Stimulated activated CD8-positive, alpha-beta memory T cell treated with anti-CD3 and anti-CD28 coated beads, Interleukin-7, amount 100 ng/mL, for 1 hour (primary cell): ENCODE measurements at places on chromosomes 4 and X.

DNA sequence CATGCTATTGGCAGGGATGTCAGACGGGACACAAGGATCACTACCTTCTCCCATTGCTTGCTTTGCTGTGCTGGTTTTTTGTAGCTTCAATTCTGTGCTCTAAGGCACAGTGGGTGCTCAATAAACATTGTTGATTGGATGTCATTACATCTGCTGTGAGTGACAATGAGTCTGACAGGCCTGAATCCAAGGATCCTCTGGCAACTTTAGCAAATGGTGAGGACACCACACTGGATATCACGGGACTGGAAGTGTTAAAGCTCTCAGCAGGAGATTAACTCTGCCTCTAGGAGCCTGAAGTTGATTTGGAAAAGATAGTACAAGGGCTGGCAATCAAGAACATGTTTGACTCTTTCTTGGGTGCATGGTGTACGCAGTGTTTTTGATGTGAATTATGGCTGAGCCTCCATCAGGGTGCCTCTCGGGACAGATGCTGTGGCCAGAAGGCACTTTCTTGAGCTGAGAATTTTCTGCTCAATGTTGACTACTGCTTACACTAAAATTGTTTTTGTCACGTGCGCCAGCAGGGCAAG, 217.9 kb downstream of the ARAP2 start:
- no peak for DNase-seq

DNA sequence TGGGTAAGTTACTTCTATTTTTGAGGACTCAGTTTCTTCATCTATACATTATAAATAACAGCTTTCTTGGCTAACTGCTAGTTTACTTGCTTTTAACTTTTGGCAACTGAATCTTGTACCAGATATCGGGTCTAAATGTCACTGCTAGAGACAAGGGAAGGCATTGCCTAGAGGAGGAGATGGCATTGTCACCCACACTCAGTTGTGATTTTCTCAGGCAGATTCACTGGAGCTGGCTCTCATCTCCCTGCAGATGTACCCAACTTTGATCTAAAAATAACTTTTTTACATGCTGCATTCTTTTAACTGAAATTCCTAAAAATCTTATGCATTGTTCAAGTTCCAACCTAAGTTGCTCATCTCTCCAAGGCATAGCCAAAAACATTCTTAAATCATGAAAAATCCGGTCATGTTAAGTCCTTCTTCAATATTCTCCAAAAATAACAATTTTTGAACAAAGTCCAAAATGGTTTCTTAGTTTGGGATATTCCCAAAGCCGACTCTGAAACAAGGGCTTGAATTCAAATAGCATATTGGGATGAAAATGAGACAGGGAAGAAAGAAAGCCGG, 469.0 kb upstream of the BOD1L1 start:
- no peak for DNase-seq

GRCh38 chr4:147830987-147831386, 99.1 kb downstream of the ARHGAP10 start:
- no peak for DNase-seq

- DNase-seq = no peak
Measured at GRCh38 chrX:154018518-154019060, 1.1 kb downstream of the IRAK1 start.

- no peak for DNase-seq
Measured at GRCh38 chrX:84047339-84047738, 140.7 kb downstream of the RPS6KA6 start.

- no peak for DNase-seq
Measured at GRCh38 chr4:140242357-140243277, 88.6 kb upstream of the MAML3 start.

DNA sequence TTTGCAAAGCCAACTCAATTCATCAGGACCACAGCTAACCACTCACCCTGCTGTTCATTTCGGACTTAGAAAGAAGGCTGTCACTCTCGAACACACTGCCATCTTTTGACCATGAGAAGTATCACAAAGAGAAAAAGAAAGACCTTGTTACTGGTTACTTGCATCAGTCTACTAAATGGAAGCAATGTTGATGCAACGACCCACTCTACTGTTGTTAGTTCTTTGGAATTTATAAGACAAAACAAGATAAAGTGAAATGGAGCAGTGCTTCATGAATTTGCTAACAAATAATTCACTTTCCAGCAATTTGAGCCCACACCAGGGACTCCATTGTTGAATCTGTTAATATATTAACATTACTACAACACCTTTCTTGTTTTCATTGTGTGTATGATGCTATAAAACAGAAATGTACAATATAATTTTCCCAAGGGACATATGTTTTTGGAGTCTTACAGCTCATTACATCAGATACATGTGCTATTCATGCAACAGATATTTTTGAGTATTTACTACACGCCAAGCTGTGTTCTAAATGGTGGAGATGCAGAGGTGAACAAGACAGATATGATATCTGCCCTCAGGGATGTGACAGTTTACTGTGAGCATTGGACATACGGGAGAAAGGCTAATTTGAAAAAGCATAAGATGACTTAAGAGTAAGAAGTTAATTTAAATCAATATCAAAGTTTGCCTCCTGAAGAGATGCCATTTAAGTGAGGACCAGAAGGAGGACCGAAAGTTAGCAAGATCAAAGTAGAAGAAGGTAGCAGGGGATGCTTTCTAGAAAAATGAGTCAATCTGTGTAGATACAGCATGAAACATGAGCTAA, 87.2 kb downstream of the AREG start:
- no peak for DNase-seq

DNA sequence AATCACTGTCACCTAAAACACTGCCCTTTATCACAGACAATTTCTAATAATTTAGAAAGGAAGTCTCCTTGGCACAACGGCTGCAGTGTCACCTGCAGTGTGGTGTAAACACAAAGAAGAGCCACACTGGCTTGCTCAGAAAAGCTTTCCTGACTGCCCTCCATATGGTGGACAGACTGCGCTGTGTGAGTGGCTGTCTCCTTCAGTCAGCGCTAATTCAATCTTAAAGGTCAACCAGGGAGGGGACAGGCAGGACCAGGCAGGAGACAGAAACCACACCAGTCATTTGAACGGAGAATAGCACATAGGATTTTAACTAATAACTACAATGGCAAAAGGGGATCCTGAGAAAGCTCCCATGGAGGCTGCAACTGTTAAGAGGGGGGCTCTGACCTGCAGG, 132.1 kb downstream of the NSUN7 start:
- no peak for DNase-seq

- no peak for DNase-seq
Measured at GRCh38 chrX:148611993-148612392, 111.6 kb downstream of the AFF2 start.

DNA sequence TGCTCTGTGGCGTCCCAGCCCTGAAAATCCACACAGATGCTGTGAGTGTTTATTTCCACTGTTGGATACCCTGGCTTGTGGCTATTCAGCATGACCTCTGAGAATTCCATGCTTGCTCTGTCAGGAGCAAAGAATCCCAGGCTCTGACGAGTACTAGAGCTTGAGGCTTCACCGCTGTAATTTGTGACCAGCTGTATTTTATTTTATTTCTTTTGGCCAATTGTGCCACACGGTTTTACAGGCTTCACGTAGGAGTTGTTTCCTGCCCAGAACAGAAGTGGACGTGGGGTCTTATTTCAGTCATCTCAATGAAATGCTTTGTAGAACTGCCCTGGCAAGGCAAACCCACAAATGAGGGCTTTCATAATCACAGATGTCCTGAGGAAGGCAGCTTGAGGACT, 69.4 kb upstream of the CLDN34 start:
- no peak for DNase-seq
